ENCODE measurements at places on chromosomes 12 and 14. TPM values are rescaled to one million over a fixed set of nuclear protein-coding genes. Genes with fewer than 3 reads are reported as not detected.

The AICDA gene
- total RNA-seq = not detected

The CMKLR1 gene
- 0.98 TPM for total RNA-seq

The ACSM4 gene
- total RNA-seq = not detected

The KRT81 gene
- not detected for total RNA-seq

The PZP gene
- total RNA-seq = under 0.01 TPM

The TMEM116 gene
- total RNA-seq = 12.5 TPM

The ART4 gene
- total RNA-seq = 0.25 TPM

The HOXC4 gene
- not detected for total RNA-seq

The WSCD2 gene
- 3.4 TPM for total RNA-seq

The GARIN6 gene
- total RNA-seq = not detected

The GYS2 gene
- not detected for total RNA-seq

The C14orf39 gene
- total RNA-seq = under 0.01 TPM

The ZFHX2 gene
- 1.5 TPM for total RNA-seq

The CELA1 gene
- not detected for total RNA-seq

The STYK1 gene
- 3.9 TPM for total RNA-seq

The TEX22 gene
- 0.25 TPM for total RNA-seq

The ARMH4 gene
- total RNA-seq = 75.0 TPM

The ENDOU gene
- not detected for total RNA-seq

The GPRC5D gene
- not detected for total RNA-seq

The TAS2R43 gene
- 4.9 TPM for total RNA-seq

The PTPRR gene
- 12.8 TPM for total RNA-seq

The ARPC3 gene
- 89.2 TPM for total RNA-seq

The ITGA5 gene
- 5.2 TPM for total RNA-seq

The MDP1 gene
- 11.6 TPM for total RNA-seq

The ITGA7 gene
- total RNA-seq = 9.1 TPM

The KRT72 gene
- total RNA-seq = not detected

The ST8SIA1 gene
- total RNA-seq = 16.0 TPM

The KRT85 gene
- not detected for total RNA-seq

The HEBP1 gene
- 7.1 TPM for total RNA-seq

The TSPAN8 gene
- 0.25 TPM for total RNA-seq

The KDM5A gene
- 58.5 TPM for total RNA-seq

The ACOT6 gene
- not detected for total RNA-seq

The ZC2HC1C gene
- total RNA-seq = 1.7 TPM

The PLCZ1 gene
- total RNA-seq = 0.25 TPM

The NDRG2 gene
- 117 TPM for total RNA-seq

The TCTN1 gene
- 27.8 TPM for total RNA-seq

The AKAP3 gene
- 1.5 TPM for total RNA-seq

The MIP gene
- total RNA-seq = not detected

The SLC24A4 gene
- 0.25 TPM for total RNA-seq

The LRP1 gene
- 116 TPM for total RNA-seq

The FAM222A gene
- 3.2 TPM for total RNA-seq

The FITM1 gene
- not detected for total RNA-seq

The MYO1A gene
- not detected for total RNA-seq

The SPX gene
- total RNA-seq = 0.25 TPM

The MIPOL1 gene
- 17.0 TPM for total RNA-seq

The CBLN3 gene
- 0.25 TPM for total RNA-seq

The GPX2 gene
- total RNA-seq = not detected

The RPGRIP1 gene
- total RNA-seq = not detected

The KCNC2 gene
- total RNA-seq = 16.5 TPM

The KCNMB4 gene
- 32.0 TPM for total RNA-seq

The TMEM30B gene
- 0.49 TPM for total RNA-seq

The SIX1 gene
- total RNA-seq = 1.2 TPM

The ACOT4 gene
- total RNA-seq = 0.98 TPM

The TOMM20L gene
- total RNA-seq = not detected

The ADAM21 gene
- not detected for total RNA-seq

The TNFAIP2 gene
- 11.6 TPM for total RNA-seq

The PLEKHG7 gene
- not detected for total RNA-seq

The BATF gene
- total RNA-seq = not detected
